Bronchial smooth muscle cell (primary cell): ENCODE measurements at places on chromosomes 13 and 19. TPM values are rescaled to one million over a fixed set of nuclear protein-coding genes. Genes with fewer than 3 reads are reported as not detected.

ZNF560 gene
- 0.79 and 1.2 TPM in 2 replicates for total RNA-seq

SIGLEC10 gene
- not detected in 2 replicates for total RNA-seq

SIGLEC8 gene
- not detected in 2 replicates for total RNA-seq

F2RL3 gene
- total RNA-seq = 0.09 TPM in 1 of 2 replicates, not detected in the other

FFAR2 gene
- not detected in 2 replicates for total RNA-seq

ZMYM2 gene
- 36.7 and 40.2 TPM in 2 replicates for total RNA-seq

ZFR2 gene
- total RNA-seq = not detected in 2 replicates

SOX1 gene
- not detected in 2 replicates for total RNA-seq

NKG7 gene
- not detected in 2 replicates for total RNA-seq

MIR17HG gene
- 2.0 and 3.3 TPM in 2 replicates for total RNA-seq

CYP2A6 gene
- total RNA-seq = not detected in 2 replicates

ZNF432 gene
- total RNA-seq = 7.7 and 9.7 TPM in 2 replicates

IGLON5 gene
- total RNA-seq = not detected in 2 replicates

ERICH4 gene
- not detected in 2 replicates for total RNA-seq

XRCC1 gene
- 10.5 and 17.8 TPM in 2 replicates for total RNA-seq

LILRB3 gene
- not detected in 2 replicates for total RNA-seq

ATP4A gene
- total RNA-seq = not detected in 2 replicates

ZNF20 gene
- total RNA-seq = 3.8 and 4.4 TPM in 2 replicates
